ENCODE measurements at places on chromosomes 3 and 15.

DNA sequence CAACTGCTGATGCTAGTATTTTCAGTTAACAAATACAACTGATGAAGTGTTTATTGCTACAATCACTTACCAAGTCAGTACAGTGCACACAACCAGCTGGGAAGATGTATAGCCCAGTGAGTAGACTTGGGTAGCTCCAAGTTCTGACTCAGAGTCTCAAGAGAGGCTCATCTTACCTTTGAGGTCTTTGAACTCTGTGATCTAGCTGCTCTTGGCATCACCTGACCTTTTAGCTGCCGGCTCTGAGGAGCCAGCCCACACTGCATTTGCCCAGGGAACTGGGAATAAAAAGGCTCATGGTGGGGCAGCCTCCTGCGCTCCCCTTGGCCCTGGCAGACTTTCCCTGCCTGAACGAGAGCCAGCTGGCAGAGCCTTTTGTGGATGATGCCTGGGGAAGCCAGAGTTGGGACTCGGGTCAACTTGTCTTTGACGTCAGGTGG lies 82.6 kb downstream of the CEMIP start:
- no peak for ATAC-seq

GRCh38 chr15:78768096-78768495 lies 43.2 kb downstream of the ADAMTS7 start:
- ATAC-seq: no peak

- peak; percentile 89 for ATAC-seq
These were observed 89.5 kb downstream of the EOMES start for GRCh38 chr3:27632431-27633223.

DNA sequence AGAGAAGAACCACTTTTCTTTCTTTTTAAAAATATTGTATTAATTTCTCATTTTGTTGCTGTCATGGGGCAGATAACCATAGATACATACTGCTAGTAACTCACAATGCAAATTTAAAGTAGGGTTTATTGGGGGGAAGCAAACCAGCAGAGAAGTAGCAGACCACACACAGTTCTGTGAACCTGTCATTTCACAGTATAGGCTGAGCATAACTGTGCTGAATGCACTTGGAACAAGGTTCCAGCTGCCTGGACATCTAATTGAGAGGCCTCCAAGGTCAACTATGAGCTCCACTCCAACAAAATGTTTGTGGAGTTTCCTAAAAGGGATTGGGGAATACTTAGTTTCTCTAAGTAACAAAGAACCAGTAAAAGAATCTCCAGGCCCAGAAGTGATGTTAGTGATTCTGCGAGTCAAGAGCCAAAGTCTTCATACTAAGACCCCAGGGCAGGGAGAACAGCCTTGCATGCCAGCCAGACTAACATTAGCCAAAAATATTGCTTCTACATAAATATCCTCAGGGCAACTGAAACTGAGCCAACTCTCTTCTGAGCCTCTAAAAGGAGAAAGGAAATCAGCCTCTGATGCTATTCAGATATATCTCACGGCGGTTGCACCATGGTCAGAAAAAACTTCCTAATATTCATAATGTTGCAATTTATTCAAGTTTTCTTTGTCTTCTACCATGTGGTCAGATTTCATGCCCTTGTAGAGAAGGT lies 856.4 kb upstream of the ALCAM start:
- ATAC-seq: no peak

DNA sequence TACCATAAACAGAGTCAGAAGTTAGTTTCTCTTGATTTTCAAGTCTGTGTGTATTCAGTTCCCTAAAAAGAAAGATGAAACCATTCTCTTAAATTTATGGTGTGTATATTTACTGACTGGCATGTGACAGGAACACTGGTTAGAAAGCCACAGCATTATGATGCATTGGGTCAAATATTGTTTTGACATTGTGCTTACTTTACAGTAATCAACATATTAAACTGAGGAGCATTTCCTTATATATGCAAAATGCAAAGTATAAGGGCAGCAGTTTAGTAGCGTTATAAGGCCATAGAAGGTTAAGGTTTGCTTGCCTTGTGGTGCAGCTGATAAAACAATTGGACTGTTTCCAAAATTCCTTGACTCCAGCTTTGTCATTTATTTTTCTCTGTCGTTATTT lies 72.9 kb downstream of the EPHA3 start:
- no peak for ATAC-seq

- ATAC-seq: no peak
These were observed 213.6 kb downstream of the GAP43 start for GRCh38 chr3:115836944-115837343.
